ENCODE measurements at places on chromosomes 12 and 14.

DNA sequence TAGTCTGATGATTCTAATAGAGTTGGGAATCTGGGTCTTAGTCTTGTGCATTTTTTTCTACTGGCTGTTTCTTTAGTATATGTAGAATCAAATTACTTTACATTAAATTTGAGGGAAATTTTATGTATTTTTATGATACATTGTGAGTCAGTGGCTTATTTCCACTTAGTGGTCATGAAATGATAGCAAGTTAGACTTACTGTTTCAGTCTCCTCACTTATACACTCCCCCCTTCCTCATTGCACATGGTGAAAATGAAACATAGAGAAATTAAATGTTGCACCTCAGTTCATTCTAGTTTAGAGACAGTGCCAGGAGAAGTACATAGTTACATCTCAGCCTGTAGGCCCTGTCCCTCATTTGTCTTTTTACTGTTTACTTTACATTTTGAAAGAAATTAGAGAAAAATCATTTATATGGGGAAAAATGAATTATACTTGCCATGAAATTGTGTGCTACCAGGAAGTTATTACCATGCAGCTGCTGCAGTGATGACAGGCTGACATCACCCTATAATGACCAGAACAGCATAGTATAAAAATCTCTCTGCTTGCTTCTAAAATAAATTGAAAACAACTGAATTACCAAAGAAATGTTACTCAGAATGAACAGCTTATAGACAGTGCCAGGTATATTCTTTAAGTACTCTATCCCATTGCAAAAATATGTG is 113.2 kb downstream of the TRMT5 start:
- DNase-seq, result no peak

- no peak for DNase-seq
Measured at GRCh38 chr14:50719911-50720759, 52.0 kb upstream of the SAV1 start.

- no peak for DNase-seq
Measured at GRCh38 chr12:10158406-10158805, 13.5 kb downstream of the OLR1 start.

DNA sequence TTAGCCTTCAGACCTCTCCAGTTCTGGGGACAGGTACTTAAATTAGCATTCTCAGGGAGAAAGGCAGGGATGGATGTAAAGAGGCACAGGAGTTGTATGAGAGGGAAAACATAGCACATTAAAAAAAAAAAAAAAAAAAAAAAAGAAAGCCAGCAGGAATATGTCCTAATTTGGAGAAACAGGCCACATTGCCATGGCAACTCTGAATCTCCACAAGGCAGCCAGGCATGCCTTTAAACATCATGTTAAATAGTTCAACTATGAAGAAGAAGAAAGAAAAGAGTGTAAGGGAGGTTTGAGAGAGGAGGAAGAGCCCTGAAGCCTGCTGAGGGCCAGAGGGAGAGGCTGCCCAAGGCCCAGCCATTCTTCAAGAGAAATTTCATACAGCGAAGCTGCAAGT is 145.8 kb downstream of the GRIN2B start:
- no peak for DNase-seq

- no peak for DNase-seq
Measured at GRCh38 chr12:79274501-79275064, 410.0 kb downstream of the SYT1 start.

DNA sequence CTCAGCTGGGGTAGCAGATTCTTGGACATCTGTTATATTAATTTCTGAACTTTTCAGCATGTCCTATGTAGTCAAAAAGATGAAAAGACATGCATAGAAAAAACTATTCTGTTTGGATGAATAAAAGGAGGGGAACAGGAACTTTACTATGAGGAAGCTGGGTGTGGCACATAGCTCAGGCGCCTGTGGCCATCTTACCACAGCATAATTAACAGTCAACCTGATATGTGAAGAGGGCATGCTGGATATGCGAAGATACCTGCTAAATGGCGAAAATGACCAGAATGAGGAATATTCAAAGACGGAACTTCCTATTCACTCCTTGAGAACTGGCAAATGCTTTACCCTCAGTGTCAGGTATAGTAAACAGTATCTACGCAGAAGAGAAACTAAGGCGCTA is 18.4 kb downstream of the SETD3 start:
- DNase-seq, result no peak

DNA sequence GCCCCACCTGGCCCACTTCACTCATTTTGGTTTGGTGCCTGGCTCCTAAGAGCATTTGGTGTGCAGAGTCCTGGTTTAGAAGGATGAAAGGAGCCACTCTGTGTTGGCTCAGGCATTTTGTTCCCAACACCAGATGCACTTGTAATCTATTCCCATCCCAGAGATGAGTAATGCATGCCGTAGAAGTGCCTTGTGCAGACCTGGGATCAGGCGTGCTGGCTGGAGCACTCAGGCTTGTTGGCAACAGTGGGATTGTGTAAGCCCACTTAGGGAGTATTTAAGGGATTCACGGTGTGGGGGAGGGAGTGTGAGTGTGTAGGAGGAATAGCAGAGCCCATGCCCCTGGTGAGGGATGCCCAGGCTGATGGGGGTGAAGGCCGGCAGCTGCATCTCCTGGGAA is 501.5 kb upstream of the TBX3 start:
- no peak for DNase-seq

- DNase-seq, result no peak
Measured at GRCh38 chr12:41531147-41531829, 343.2 kb downstream of the PDZRN4 start.

DNA sequence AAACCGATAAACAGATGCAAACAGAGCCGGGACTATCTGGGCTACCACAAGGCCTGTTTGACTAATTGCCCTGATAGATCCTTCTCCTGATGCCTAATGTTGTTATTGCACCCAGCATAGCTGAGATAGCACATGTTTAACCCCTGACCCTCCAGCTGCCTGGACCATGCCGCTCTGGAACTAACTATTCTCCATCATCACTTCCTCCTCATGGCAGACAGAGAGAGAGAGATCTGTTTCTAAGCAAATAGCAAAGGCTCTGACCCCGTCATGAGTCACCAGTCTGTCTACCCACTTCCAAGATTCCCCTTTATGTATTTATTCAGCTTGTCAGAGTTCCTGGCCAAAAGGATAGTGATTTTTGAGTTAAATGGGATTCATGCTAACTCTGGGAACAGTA is 58.2 kb upstream of the FLRT2 start:
- DNase-seq, result no peak

- no peak for DNase-seq
Measured at GRCh38 chr14:81625343-81625742, 91.7 kb upstream of the SEL1L start.

GRCh38 chr12:82964446-82964845 is 277.7 kb downstream of the TMTC2 start:
- no peak for DNase-seq

Data from natural killer cell (primary cell).